CD4-positive, alpha-beta T cell treated with Interferon gamma for 1 hour (primary cell): ENCODE measurements at places on chromosomes 5 and 9.

- DNase-seq = no peak
Observed at GRCh38 chr5:36060420-36060887, 6.2 kb downstream of the UGT3A2 start.

- no peak for DNase-seq
Observed at GRCh38 chr9:70868041-70868440, 253.4 kb downstream of the TRPM3 start.

DNA sequence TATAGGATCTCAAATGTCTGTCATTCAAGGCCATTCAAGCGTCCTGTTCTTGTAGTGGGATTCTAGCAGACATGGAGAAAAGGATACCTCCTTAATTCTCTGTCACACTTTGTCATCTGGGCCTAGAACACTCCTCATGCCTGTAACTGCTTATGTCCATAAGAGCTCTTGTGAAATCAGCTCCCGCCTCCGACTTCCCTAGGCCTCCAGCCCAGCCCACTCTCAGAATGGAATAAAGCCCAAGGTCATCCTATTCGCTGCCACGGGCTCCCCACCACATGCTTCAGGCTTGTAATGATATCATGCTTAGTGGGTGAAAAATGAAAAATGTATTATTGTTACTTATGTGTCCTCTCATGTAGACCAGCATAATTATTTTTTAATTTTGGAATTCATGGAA is 632.5 kb downstream of the ISL1 start:
- DNase-seq = no peak

DNA sequence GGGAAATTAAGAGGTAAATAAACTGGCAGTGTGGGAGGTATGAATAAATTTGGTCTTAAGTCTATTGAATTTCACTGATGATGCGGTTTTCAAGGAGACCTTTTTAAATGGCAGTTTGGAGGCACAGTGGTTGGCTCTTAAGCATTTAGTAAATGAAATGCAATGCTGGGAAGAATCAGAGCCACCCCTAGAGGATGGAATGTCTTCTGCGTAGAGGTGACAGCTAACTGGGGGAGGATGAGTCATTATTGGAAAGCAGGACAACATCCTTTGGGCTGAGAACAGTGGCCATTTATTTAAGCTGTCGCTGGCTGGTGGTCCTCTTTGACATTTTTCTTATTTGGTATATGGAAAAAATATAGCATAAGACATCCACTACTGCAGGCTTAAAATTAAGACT is 163.2 kb downstream of the SH3GL2 start:
- no peak for DNase-seq

DNA sequence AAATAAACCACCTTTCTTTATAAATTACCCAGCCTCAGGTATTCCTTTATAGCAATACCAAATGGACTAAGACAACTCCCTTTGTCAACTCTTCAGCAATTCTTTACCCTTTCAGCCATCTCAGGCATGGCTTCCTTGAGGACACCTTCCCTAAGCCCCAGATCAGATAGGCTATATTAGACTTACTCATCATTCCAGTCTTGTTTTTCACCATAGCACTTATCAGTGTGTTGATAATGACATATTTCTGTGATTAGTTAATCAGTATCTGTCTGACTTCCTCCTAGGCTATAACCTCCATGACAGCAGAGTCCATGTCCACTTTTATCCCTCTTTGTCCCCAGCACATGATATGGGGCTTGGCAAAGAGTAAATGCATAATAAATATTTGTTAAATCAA is 238.1 kb downstream of the ACTL7B start:
- DNase-seq = no peak

- no peak for DNase-seq
Observed at GRCh38 chr9:4159696-4160095, 140.2 kb downstream of the GLIS3 start.

DNA sequence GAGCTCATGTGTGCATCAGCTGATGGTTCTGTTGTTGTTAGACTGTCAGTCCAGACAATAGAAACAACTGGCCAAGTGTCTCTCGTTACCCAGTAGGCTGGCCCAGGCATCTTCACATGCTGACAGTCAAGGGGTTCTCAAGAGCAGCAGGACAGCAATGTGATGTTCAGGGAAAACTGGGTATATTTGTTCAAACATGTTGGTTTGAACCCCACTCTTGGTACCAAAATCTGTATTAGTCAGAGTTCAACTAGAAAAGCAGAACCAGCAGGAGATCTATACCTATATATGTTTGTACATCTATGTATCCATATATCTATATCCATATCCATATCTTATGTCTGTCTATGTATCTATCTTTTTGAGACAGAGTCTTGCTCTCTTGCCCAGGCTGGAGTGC is 108.1 kb downstream of the LRRC70 start:
- no peak for DNase-seq

DNA sequence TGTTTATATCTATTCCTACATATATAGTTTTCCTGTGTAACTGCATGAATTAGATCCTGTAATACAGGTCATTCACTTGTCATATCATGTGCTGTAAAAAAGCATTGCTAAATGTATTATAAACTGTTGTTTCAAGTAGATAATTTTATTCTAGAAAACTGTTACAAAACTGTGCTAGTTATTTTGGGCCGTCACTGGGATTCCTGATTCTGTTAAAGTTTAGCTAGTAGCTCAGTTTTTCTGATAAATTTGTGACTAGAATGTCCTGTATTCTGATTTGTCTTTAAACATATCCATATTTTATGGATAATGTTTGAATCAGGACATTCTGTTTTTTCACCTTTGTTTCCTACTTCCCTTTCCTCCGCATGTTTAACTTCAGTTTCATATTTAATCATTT is 5.4 kb downstream of the SLF1 start:
- DNase-seq = no peak
